ENCODE measurements at places on chromosomes 4 and X.

DNA sequence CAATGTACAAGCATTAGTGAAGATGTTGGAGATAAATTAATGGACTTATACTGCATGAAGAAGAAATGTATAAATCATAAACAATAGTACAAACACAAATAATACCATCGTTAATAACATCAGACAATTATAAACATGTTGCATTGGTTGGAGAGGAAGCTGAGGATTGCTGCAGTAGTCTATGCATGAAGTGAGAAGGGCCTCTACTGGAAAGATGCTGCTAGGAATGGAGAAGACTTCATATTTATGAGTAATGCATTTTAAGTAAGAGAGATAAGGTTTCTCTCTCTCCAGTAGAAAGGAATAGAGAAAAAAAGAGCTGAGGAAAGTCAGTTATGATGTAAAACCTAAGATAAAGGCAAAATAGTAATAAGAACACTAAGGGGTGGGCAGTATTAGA lies 247.8 kb downstream of the GRID2 start:
- no peaks in the 10 kb centered on the region for H3K36me3 ChIP-seq
- H3K4me3 ChIP-seq = no peak overlapping the region

GRCh38 chr4:158519226-158519625 lies 2.5 kb upstream of the RXFP1 start:
- no peaks in the 10 kb centered on the region for H3K27me3 ChIP-seq
- no peak overlapping the region for H3K27ac ChIP-seq
- no peaks in the 10 kb centered on the region for H3K4me1 ChIP-seq
- no peak for DNase-seq
- H3K36me3 ChIP-seq = no peaks in the 10 kb centered on the region

DNA sequence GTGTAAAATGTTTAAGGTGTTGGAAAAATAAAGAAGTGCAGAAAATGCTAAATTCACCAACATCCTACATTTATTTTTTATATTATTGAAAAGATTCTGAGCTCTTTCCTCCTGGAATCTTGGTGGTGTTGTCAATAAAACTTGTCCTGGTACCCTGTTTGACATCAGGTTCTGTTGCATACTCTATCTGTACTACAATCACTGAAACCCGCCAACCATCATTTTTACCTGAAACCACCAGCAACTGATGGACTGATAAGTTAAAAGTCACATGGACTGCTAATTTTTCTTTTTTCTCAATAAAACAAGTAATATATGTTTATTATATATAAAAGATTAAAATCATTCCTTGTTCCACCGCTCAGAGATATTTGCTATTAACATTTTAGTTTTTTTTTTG lies 23.4 kb downstream of the STAP1 start:
- no peaks in the 10 kb centered on the region for H3K27me3 ChIP-seq
- no peak for DNase-seq
- H3K36me3 ChIP-seq = peaks cover 46% of the 10 kb centered on the region
- peaks cover 33% of the 10 kb centered on the region for H3K4me1 ChIP-seq

- H3K36me3 ChIP-seq = no peaks in the 10 kb centered on the region
- DNase-seq = no peak
- H3K4me3 ChIP-seq = no peak overlapping the region
- H3K27ac ChIP-seq = no peak overlapping the region
- H3K27me3 ChIP-seq = peaks cover 8% of the 10 kb centered on the region
- no peaks in the 10 kb centered on the region for H3K4me1 ChIP-seq
Observed at GRCh38 chr4:99679204-99679603, 21.6 kb upstream of the C4orf54 start.

- no peak overlapping the region for H3K4me3 ChIP-seq
- no peaks in the 10 kb centered on the region for H3K36me3 ChIP-seq
- no peaks in the 10 kb centered on the region for H3K4me1 ChIP-seq
- H3K27me3 ChIP-seq = peaks cover 6% of the 10 kb centered on the region
Observed at GRCh38 chr4:151195801-151196200, 81.2 kb upstream of the PRSS48 start.

GRCh38 chr4:157358851-157359250 lies 138.3 kb downstream of the GRIA2 start:
- H3K4me3 ChIP-seq = no peak overlapping the region
- H3K27me3 ChIP-seq = no peaks in the 10 kb centered on the region
